ENCODE measurements at places on chromosomes 2 and 18.

DNA sequence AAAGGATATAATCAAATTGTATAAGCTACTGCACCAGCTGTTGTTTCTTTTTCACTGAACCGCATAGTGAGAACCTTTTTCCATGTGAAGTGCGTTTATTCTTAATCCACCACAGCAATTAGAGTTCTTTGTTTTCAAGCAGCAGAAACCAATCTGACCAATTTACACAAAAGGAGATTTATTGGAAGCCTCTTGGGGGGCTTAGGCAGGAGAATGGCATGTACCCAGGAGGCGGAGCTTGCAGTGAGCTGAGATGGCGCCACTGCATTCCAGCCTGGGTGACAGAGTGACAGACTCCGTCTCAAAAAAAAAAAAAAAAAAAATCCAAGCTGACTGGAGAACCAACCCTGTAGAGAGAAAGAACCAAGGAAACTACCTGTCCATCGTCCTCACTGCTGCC, 10.0 kb downstream of the ADNP2 start:
- DNase-seq, result no peak

DNA sequence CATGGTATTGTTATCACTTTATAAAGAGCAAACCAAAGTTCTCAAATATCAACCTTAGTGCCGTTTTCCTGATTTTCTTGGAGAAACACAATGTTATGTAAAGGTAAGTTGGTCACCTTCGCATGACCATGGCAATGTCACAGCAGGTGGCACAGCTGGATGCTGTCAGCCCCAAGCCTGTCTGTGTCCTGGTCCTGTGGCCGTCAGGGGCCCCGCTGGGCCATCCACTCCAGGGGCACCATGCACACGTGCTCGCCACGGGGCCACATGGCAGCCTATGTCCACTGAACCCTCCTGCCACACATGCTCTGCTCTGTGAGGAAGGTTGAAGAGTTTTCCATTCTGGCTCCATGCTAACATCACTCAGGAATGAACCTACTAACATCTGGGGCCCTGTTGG, 85.9 kb downstream of the EIPR1 start:
- DNase-seq, result no peak

DNA sequence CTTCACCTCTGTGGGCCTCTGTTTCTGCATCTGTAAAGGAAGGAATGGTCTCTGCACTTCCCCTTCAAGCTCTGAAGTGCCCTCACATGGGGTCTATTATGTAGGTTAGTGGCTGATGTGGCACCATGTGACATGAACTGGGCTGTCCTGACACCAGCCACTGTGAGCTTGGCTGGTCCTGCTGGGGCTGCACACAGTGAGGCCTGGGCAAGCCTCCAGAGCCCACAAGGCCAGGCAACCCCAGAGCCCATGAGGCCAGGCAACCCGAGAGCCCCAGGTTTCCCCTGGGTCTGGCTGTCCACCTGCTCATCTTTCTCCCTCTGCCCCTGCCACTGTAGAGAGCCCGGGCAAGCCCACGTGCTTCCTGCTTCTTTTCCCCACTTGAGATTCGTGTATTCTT, 150.1 kb upstream of the SMAD2 start:
- DNase-seq, result no peak

DNA sequence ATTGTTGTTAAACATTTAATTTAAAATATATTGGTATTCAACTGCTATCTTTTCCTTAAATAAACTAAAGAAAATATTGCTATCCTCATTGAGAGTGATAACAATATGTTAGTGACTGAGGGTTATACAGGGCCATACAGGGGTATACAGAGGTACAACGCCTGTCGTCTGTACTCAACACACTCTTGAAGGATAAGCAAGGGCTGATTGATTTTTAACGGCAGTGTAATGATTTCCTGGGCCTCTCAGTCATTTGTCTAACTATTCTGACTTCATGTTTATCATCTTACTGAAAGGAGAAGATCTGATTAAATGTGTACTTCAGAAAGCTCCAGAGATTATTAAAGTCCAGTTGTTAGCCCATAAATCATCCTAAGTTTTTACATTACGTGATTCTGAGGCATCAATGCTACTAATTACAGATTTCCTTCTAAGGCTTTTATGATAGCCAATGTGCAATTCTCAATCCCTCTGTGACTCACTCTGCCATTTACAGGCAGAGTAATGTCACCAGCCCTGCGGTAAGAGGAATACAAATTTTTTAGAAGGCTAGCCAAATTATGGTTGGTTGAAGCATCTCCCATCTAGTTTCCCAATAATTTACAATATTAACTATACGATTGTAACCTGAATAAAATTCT, 893.0 kb upstream of the CHAC2 start:
- no peak for DNase-seq

All from AG08395 (cell line).